SK-N-SH (cell line): ENCODE measurements at places on chromosomes 11 and 22. TPM values are rescaled to one million over a fixed set of nuclear protein-coding genes. Genes with fewer than 3 reads are reported as not detected.

- H3K27ac ChIP-seq: no peak within 1 kb of the TSS
- H3K36me3 ChIP-seq: no peaks in the 10 kb centered on the region
- H3K4me3 ChIP-seq: no peak within 1 kb of the TSS
- H3K4me1 ChIP-seq: peaks cover 5% of the 10 kb centered on the region; the same call in 1 of the 2 replicates
- DNase-seq: no peak
- H3K27me3 ChIP-seq: no peaks in the 10 kb centered on the region
Observed at GRCh38 chr11:71582309-71582895, at the start of gene KRTAP5-11. TSS of gene KRTAP5-11 (minus strand) at chr11:71582875. CDS start at chr11:71582837, 38 bp downstream.

GRCh38 chr11:355581-356458 lies 13.5 kb upstream of the B4GALNT4 start:
- peak; percentile 90 for DNase-seq
- peaks cover 7% of the 10 kb centered on the region; the same call in 1 of the 2 replicates for H3K4me1 ChIP-seq
- H3K27ac ChIP-seq: peak overlapping the region; percentile 80
- H3K4me3 ChIP-seq: no peak overlapping the region
- H3K36me3 ChIP-seq: no peaks in the 10 kb centered on the region

- no peaks in the 10 kb centered on the region for H3K27me3 ChIP-seq
- peaks cover 28% of the 10 kb centered on the region; the same call in 1 of the 2 replicates for H3K4me1 ChIP-seq
- H3K36me3 ChIP-seq: peaks cover 11% of the 10 kb centered on the region
- no peak overlapping the region for H3K27ac ChIP-seq
- DNase-seq: no peak
Observed at GRCh38 chr11:45810431-45811108, 5.6 kb downstream of the SLC35C1 start.

DNA sequence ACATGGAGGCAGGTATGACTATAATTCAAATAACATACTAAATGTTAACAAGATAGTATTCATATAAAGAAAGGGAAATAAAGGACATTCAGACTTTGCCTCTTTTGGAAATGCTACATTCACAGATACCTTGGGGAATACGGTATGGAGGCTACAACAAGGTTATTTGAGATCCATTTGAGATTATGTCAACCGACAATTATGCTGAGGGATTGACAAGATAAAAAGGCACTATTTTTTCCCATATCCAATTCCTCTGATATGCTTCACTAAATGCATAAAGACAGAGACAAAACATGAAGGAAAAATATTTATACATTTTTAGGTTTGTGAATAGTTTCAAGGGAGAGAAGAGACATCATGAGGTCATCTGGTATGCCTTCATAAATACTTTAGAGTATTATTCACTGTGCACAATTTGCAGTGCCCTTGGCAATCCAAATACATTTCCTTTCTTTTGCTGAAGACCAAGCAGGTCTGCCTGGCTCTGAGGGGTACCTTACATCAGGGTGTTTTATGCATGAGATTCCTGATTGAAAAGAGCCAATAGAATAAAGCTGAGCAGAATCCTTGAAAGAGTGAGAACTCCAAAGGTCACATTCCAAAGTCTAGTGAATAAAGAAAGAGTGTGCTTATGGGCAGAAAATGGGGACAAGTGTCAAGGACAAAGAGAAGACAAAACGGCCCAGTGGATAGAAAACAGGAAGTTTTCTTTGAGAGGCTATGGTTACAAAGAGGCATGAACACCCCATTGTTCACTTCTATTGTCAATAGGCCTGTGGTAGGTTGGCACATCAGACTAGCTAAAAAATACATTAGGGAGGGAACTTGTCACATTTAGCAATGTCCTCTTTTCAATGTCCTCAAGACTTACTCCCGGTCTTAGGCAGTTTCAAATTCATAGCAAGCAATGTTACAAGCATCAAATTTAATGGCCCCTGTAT lies 455.8 kb downstream of the LRRC4C start:
- 0 out of 2 replicates have a peak overlapping the region, but pooled peaks have one; percentile 2 for H3K4me3 ChIP-seq
- DNase-seq: no peak
- H3K4me1 ChIP-seq: no peaks in the 10 kb centered on the region
- no peaks in the 10 kb centered on the region for H3K36me3 ChIP-seq
- H3K27ac ChIP-seq: no peak overlapping the region
- no peaks in the 10 kb centered on the region for H3K27me3 ChIP-seq

GRCh38 chr11:132077416-132077815 lies 707.0 kb downstream of the NTM start:
- H3K4me1 ChIP-seq: no peaks in the 10 kb centered on the region
- H3K27me3 ChIP-seq: no peaks in the 10 kb centered on the region
- H3K27ac ChIP-seq: no peak overlapping the region
- H3K4me3 ChIP-seq: no peak overlapping the region
- DNase-seq: no peak

GRCh38 chr22:23632178-23632577 lies at the start of gene DRICH1:
TSS of gene DRICH1 (minus strand) at chr22:23632321. CDS start at chr22:23632023, 298 bp downstream.
- H3K27ac ChIP-seq: no peak within 1 kb of the TSS
- no peak within 1 kb of the TSS for H3K4me3 ChIP-seq
- no peaks in the 10 kb centered on the region for H3K27me3 ChIP-seq
- no peaks in the 10 kb centered on the region for H3K4me1 ChIP-seq
- no peaks in the 10 kb centered on the region for H3K36me3 ChIP-seq

DNA sequence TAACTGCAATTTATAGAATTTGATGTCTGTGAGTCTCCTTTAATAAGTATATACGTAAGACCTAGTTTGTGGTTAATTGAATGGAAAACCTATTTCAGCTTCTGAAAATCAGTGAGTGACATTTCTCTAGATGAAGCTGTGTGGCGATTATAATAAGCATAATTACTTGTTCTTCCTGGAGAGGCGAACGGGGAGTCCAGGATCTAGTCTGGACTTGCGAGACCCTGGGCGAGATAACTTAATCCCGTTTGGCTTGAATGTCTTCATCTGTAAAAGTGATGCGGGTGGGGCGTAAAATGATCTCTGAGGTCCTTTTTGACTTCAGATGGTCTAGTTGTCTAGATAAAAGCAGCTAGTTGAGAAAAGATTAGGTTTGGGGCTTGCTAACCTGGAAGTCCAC lies 1.1 kb downstream of the PRRG4 start:
- no peaks in the 10 kb centered on the region for H3K36me3 ChIP-seq
- no peaks in the 10 kb centered on the region; the same call in 1 of the 2 replicates for H3K4me1 ChIP-seq
- no peak overlapping the region for H3K4me3 ChIP-seq
- H3K27me3 ChIP-seq: peaks cover 30% of the 10 kb centered on the region; the same call in 1 of the 2 replicates
- DNase-seq: no peak
- no peak overlapping the region for H3K27ac ChIP-seq

DNA sequence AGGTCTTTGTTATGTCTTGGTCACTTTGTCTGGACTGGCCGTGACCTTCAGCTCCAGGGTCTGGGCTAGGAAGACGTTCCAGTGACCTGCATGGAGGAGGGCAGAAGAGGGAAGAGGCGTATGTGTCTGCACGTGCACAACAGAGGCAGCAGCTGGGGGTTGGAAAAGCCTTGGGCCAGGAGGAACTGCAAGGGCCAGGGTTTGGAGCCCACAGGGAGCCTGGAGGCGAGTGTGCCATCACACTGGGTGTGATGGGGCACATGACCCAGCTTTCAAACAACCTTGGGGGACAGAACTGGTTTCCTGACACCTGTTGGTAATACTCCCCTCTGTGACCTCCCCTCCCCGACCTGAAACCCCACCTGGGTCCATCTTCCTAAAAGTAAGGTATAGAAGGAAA lies 34.7 kb downstream of the CHRDL2 start:
- H3K27ac ChIP-seq: no peak overlapping the region
- H3K4me1 ChIP-seq: peaks cover 8% of the 10 kb centered on the region; the same call in 1 of the 2 replicates
- H3K4me3 ChIP-seq: no peak overlapping the region
- no peaks in the 10 kb centered on the region for H3K27me3 ChIP-seq
- no peak for DNase-seq
- H3K36me3 ChIP-seq: no peaks in the 10 kb centered on the region

The SMTNL1 gene
- polyA plus RNA-seq: not detected in 2 replicates

The B4GALNT4 gene
- 58.6 and 66.7 TPM in 2 replicates for polyA plus RNA-seq

The WT1 gene
- polyA plus RNA-seq: 0.15 and 0.49 TPM in 2 replicates
